NCI-H2107 (cell line): ENCODE measurements at places on chromosomes 2 and 18.

DNA sequence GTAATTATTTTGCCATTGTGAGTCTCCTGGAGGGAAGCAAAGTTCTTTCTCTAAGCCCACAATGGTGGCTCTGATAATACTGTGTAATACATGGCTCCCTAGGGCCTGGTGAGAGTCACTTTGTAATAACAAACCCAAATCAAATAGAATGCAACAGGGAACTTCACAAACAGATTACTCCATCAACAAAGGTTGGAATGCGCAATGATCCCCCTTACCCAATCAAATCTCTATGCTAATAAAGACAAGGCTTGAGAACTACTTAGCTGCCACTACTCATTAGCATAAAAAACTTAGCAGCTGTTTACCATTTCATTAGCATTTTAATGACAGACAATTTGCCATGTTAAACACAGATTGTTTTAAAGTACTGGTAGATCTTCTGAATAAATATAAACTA, 285.6 kb upstream of the SESTD1 start:
- DNase-seq, result no peak

- no peak for DNase-seq
Observed at GRCh38 chr18:32542221-32542798, 71.6 kb upstream of the GAREM1 start.

DNA sequence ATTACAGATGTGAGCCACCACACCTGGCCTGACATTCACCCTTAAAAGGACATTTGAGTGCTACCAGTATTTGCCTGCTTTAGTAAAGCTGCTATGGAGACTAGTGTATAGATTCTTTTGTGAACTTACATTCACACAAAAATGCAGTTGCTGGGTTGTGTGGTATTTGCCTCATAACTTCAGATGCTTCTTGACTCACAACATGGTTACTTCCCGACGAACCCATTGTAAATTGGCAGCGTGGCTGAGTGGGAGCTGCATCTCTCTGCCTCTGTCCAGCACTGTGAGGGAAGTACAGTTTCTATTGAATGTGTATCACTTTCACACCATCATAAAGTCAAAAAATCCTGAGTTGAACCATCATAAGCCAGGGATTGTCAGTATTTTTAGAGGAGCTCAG, 56.9 kb downstream of the RRM2 start:
- DNase-seq, result no peak

DNA sequence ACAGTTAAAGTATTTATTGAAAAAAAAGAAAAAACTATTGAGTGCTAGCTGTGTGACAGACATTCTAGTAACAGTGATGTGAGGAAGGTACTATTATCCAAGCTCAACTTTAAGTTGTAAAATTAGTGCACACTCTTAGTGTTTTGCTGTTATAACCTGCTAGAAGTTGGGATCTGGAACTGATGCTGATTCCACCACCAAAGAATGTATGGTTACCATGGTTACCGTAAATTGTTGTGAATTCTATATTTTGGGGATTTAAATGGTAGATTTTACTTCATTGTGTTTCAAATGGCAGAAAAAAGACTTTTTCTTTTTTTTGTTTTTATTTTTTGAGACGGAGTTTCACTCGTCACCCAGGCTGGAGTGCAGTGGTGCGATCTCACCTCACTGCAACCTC, 5.3 kb downstream of the AGFG1 start:
- no peak for DNase-seq

- DNase-seq, result peak; percentile 20
Observed at GRCh38 chr18:7566567-7567473, at the start of gene PTPRM. Gene PTPRM (plus strand): TSS chr18:7567316. CDS start chr18:7567819, 503 bp downstream.

GRCh38 chr2:216554755-216555154, 56.1 kb downstream of the RPL37A start:
- DNase-seq, result peak; percentile 26

- DNase-seq, result no peak
Observed at GRCh38 chr2:41955316-41956043, 92.3 kb upstream of the PKDCC start.

- DNase-seq, result no peak
Observed at GRCh38 chr2:68645523-68645922, 2.1 kb downstream of the PROKR1 start.

DNA sequence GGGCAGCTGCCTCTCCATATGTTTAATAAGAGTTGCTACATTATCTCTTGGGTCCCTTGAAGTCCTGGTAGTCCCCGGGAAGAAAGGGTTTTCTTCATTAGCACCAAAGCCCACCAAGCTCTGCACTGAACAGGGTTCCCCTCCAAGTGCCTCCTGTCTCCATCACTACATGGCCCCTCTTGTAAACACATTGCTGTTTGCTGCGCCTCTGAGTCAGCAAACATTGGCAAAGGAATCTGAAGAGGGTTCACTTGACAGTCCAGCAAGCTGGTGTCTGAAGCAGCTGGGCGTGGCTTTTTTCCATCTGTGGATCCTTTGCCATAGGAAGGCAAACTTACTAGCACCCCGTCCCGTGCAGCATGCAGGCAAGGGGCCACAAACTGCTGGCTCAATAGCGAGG, 82.8 kb downstream of the TEX51 start:
- no peak for DNase-seq

DNA sequence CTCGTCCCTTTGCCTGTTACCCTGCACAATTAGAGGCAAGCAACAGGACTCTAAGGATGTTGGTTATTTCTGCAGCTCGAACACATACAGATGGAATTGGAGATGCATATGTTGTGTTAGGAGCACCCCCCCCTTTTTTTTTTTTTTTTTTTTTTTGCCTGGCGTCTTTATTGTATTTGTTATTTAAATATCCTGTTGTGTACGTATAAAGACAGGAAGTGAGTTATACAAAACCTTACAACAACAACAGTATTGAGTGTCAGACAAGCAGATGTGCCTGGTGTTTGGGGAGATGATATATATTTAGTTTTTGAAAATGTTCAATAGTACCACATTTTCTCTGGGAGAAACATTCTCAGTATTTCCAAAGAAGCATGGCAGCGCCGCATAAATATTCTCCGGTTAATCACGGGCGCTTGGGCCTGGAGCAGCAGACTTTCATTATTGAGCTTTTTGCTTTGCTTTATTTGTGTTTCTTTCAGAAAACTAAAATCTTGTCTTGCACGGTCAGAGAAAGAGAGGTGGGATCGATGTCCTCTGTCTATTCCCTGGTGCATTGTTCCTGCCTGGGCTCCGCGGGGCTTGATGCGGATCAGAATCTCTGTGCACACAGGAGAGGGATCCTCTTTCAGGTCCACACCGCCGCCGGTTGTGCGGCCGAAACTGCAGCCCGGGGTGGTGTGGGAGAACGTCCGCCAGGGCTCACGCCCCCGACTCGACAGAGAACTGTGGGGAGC, 23.2 kb upstream of the ZNF516 start:
- DNase-seq, result peak; percentile 54

- no peak for DNase-seq
Observed at GRCh38 chr18:63373161-63373560, 6.2 kb upstream of the KDSR start.

GRCh38 chr2:213177679-213178078, 26.3 kb upstream of the IKZF2 start:
- DNase-seq, result no peak

GRCh38 chr2:70574109-70574508, 20.5 kb upstream of the TGFA start:
- no peak for DNase-seq
